ENCODE measurements at places on chromosomes 16 and 17.

- no peak for DNase-seq
Observed at GRCh38 chr16:4391631-4392381, 20.2 kb downstream of the VASN start.

- DNase-seq = no peak
Observed at GRCh38 chr17:72535779-72536178, 415.0 kb downstream of the SOX9 start.

DNA sequence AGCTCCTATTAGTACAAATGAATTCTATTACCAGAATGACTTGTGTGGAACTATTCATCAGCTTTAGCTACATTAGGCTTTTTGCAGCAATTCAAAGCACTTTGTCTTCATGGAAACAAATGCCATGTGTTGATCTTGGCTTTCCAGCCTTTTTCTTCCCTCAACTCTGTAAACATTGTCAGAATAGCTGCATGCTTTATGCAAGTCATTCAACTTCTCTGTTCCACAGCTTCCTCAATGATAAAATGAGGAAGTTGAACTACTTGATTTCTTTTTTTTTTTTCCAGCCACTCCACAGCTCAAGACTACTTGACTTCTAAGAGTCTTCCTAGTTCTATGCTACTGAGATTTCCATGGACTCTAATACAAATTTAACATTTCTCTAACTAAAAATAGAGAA is 41.1 kb downstream of the KIAA0753 start:
- DNase-seq = no peak

- DNase-seq = no peak
Observed at GRCh38 chr17:40281663-40282062, 6.0 kb upstream of the CDC6 start.

DNA sequence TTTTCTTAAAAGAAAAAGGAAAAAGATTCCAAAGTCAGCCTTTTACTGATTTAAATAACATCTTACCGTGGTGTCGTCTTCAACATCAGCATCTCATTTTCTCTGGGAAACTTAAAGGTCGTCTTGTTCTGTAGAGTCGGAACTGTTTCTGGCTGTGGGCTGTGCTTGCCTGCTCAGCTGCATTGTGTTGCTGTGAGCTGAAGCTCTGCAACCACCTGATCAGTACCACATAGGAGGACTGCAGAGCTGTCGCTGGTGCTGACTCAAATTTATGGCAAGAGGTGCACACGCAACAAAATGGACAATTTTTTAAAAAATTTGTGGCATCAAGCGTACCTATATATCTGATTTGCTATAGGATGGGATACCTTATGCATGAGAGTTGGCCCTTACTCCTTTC is at the start of gene OMG:
Gene OMG, minus strand, starts transcription at position 150 of the 400 bp plus-strand sequence. CDS start 908 bp downstream, outside the sequence.
- DNase-seq = no peak

DNA sequence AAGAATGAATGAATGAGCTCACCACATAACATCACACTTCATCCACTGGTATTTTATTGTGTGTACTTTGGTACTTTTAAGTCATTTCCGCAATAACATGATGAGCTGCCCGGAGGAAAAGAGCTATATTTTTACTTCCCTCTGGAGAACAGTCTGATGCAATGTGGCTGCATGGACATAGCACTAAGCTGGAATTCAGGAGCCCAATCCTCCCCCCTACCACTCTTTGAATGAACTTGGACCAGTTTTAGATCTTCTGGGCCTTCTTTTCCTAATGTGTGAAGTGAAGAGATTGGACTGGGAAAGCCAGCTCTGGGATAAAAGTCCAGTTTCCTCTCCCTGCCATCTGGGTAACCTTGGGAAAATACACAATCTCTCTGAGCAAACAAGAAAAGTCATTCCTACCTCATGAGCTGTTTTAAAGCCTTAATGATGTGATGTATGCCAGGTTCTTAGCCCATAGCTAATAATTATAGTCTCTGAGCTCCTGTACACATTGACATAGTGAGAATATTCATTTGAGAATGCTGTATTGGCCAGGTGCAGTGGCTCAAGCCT is 79.3 kb downstream of the ABCC12 start:
- DNase-seq = no peak

DNA sequence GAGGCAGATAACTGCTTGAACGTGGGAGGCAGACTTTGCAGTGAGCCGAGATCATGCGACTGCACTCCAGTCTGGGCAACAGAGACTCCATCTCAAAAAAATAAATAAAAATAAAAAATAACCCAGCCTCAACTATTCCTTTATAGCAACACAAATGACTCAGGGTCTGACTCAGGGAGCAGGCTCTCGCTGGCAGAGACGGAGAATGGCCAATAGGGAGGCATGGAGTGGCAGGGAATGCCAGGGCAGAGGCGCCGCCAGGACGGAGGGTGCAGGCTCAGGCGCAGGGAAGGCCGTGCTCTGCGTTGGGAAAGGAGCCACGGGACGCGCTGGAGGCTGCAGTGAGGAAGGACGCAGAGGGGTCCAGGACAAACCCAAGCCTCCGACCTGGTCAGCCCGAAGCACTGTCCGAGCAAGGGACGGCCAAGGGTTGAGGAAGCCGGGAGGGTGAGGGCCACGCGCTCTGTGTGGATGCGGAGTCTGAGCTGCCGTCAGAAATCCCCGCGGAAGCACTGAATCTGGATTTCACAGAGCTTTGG is 40.3 kb downstream of the PKD1 start:
- no peak for DNase-seq

DNA sequence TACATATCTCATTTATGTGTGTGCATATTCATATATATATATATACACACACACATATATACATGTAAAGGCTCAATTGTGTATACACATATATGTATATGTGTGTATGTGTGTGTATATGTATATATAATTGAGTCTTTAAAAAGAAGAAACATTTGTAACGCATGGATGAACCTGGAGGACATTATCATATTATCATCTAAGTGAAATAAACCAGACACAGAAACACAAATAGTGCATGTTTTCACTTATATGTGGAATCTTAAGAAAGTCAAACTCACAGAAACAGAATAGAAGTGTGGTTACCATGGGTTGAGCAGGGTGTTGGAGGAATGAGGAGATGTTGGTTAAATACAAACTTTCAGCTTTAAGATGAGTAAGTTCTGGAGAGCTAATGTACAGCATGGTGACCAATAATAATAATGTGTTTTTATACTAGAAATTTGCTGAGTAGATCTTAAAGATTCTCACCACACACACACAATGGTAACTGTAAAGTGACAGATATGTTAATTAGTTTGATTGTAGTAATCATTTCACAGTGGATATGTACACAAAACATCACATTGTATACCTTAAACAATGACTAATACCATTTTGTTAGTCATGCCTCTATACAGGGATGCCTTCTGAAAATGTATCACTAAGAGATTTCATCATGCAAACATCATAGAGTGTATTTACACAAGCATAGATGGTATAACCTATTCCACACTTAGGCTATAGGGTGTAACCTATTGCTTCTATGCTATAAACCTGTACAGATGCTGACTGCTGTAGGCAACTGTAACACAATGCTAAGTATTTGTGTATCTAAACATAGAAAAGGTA is 132.6 kb upstream of the CACNG5 start:
- no peak for DNase-seq

- DNase-seq = no peak
Observed at GRCh38 chr17:66957951-66958579, 6.4 kb upstream of the CACNG4 start.

GRCh38 chr16:55120408-55120807 is 189.7 kb downstream of the IRX5 start:
- no peak for DNase-seq

- peak; percentile 34 for DNase-seq
Observed at GRCh38 chr16:58638148-58639036, 8.8 kb upstream of the CNOT1 start.

DNA sequence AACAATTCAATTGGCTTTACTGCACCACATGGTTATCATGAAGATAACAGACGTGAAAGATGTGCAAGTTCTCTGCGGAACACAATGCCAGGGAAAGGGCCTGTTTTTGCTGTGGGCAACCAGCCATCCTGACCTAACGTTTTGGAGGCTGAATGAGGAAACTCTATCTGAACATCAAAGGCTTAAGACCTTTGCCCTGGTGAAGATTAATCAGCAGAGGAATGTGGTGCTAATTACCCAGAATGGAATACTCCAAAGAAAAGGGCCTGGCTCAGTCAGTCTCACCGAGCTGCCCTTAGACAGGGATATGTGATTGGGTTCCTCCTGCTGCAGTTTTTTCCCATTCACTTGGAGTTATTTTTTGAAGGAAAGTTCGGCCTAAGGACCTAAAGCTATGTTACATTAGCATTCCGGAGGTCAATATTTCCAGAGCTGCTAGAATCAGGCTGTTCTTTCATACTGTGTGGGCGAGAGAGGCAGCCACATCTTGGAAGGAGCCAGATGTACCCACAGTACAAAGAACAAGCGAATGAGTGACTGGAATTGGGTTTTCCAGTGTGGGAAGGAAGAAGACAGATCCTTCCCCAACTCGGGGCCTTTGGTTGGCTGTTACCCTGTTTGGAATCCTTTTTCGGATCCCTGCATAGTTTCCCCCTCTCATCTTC is 15.5 kb downstream of the ASIC2 start:
- no peak for DNase-seq

DNA sequence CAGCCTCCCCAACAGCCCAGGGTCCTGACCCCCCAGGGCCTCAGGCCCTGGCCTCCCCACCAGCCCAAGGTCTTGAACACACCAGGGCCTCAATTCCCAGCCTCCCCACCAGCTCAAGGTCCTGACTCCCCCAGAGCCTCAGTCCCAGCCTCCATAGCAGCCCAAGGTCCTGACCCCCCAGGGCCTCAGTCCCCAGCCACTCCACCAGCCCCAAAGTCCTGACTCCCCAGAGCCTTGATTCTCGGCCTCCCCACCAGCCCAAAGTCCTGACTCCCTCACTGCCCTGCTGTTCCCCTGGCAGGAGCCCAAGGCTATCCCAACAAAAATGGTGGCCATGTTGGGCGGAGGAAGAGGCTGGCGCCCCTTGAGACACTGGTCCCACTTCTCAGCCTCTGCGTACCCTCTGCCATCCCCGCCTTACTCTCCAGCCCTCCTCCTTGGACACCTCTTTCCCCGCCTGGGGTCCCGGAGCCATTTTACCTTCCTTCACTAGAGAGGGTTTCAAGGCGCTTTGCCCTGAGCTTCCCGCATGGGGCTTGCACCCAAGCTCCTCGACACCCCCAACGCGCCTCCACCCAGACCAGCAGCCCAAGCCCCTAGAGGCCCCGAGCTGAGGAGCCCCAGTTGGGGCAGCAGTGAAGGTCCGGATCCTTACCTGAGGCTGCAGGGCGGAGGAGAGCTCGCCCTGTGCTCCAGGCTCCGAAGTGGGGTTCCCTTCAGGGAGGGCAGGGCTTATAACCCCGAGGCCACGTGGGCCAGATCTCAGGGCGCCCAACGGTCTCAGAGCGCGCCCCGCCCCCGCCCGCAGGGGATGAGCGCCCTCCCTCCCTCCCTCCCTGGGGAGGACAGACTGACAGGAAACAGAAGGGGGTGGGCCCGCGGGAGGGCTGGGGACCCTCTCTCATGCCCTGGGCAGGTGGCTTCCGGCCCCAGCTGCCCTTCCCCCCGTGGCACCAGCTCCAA is 3.5 kb upstream of the TSPOAP1 start:
- DNase-seq = peak; percentile 82

DNA sequence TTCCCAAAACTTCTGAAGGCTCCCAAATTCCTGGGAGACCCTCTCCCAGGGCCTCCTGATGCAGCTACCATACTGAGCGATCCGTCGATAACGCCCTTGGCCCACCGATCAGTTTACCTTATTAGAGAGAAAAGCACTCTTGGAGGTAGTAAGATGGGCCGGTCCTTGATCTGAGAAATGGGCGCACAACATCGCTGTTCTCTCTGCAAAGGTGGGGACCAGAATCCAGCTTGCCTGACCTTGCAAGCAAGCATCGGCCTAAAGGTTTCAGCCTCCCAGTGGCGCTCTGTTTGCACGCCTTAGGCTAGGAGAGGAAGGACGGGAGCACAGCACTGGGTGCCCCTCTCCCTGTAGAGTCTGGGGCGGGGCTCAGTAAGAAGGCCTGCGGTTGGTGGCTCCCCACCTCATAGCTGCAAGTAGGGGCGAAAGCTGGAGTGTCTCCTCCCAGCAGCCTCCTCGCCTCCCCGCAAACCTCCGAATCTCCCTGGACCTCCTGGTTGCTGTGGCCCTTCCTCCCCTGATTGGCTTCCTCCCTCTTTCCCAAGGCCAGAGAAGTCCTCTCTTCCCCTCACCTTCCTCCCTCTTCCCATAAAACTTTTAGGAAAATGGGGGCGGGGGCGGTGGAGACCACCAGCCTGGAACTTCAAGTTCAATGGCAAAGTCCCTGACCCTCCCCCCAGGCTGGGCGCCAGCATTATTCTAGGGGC is at the start of gene PRAC1:
Gene PRAC1, minus strand, starts transcription at position 318 of the 707 bp plus-strand sequence. Its CDS starts 126 bp downstream, at position 192.
- DNase-seq = peak; percentile 88

GRCh38 chr17:20092973-20093626 is 83.9 kb downstream of the SPECC1 start:
- DNase-seq = no peak

- DNase-seq = no peak
Observed at GRCh38 chr16:66322174-66322573, 44.3 kb upstream of the CDH5 start.

- no peak for DNase-seq
Observed at GRCh38 chr17:61813211-61813610, 50.1 kb downstream of the BRIP1 start.

DNA sequence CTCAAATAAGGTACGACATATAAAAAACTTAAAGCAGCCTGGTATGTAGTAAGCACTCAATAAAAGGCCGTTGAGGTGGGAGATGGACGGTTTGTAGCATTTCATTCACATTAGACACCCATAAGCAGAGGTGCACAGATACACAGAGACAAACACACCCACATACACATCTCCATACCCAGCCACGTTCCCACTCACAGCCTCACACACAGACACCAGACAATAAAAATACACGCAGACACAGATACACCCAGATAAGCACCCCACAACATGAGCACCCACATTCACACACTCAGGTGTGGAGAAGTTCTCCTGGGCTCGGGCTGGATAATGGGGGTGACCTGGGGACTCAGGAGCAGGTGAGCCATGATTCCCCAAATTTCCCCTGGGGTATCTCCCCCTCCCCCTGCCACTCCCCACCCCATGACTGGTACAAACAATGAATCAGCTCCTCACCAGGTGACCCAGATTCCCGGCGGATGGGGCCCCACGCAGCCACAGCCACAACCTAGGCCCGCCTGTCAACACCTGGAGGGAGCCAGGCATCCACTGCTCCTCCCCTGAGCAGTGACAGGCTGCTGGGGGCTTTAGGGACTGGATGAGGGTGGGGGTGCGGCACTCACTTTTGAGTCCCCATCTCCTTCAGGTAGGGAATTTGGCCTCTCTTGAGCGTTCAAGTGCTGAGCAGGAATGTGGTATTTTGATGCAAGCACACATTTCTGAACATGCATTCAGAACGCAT is 2.7 kb downstream of the DLX3 start:
- DNase-seq = no peak

- no peak for DNase-seq
Observed at GRCh38 chr17:70314506-70314905, 145.2 kb downstream of the KCNJ2 start.

DNA sequence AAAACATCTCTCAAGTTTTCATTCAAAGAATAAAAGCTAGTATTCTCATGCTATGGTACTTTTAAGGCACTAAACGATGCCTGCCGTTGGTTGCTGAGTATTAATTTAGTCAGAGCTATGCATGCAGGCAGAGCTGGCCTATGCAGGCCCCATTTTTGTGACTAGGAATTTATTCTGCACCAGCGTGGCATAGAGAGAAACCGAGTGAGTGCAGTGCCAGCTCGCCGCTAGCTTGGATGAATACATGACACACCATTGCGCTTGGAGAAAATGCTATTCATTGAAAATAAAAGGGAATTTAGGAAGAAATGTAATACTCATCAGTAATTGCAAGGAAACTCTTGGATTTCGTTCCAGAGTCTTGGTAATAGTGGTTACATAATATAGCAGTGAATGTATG is 231.6 kb upstream of the RBFOX1 start:
- no peak for DNase-seq
